Osteoblast (primary cell): ENCODE measurements at places on chromosomes 13 and 19. TPM values are rescaled to one million over a fixed set of nuclear protein-coding genes. Genes with fewer than 3 reads are reported as not detected.

GRCh38 chr13:52449331-52450011, 963 bp downstream of the VPS36 start:
- H3K27me3 ChIP-seq: no peaks in the 10 kb centered on the region
- H3K4me3 ChIP-seq: peak overlapping the region; percentile 82
- DNase-seq: peak; percentile 58
- H3K36me3 ChIP-seq: peaks cover 5% of the 10 kb centered on the region

- DNase-seq: no peak
- H3K4me1 ChIP-seq: no peaks in the 10 kb centered on the region
- H3K4me3 ChIP-seq: no peak overlapping the region
- no peaks in the 10 kb centered on the region for H3K36me3 ChIP-seq
- no peak overlapping the region for H3K27ac ChIP-seq
- peaks cover 27% of the 10 kb centered on the region for H3K27me3 ChIP-seq
Observed at GRCh38 chr13:113044391-113045114, 61.0 kb upstream of the F7 start.

MYPOP gene
- total RNA-seq: 2.1 and 3.3 TPM in 2 replicates

CCDC70 gene
- not detected in 2 replicates for total RNA-seq

DNA sequence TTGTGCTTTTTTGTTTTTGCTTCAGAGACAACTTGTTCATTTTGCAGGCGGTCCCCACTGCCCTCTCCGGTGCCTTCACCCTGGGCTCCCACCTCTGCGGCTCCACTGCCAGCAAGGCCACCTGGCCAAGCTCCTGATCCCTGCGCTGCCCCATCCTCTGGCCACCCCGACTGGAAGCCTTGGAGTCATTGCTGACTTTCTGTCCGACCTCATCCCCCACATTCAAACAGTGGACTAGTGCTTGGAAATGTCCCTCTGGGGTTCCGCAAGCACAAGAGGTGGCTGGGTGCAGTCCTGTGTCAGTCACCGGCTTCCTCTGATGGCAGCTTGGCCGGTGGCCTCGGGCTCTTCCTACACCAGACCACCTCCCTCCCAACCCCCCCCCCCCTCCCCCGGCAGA, 17.0 kb downstream of the IL17D start:
- H3K36me3 ChIP-seq: no peaks in the 10 kb centered on the region
- no peaks in the 10 kb centered on the region for H3K27me3 ChIP-seq
- H3K4me3 ChIP-seq: no peak overlapping the region

- H3K27me3 ChIP-seq: no peaks in the 10 kb centered on the region
- H3K4me3 ChIP-seq: no peak overlapping the region
- H3K27ac ChIP-seq: no peak overlapping the region
- DNase-seq: no peak
Observed at GRCh38 chr19:11620553-11620952, 23.3 kb downstream of the ZNF627 start.

DNA sequence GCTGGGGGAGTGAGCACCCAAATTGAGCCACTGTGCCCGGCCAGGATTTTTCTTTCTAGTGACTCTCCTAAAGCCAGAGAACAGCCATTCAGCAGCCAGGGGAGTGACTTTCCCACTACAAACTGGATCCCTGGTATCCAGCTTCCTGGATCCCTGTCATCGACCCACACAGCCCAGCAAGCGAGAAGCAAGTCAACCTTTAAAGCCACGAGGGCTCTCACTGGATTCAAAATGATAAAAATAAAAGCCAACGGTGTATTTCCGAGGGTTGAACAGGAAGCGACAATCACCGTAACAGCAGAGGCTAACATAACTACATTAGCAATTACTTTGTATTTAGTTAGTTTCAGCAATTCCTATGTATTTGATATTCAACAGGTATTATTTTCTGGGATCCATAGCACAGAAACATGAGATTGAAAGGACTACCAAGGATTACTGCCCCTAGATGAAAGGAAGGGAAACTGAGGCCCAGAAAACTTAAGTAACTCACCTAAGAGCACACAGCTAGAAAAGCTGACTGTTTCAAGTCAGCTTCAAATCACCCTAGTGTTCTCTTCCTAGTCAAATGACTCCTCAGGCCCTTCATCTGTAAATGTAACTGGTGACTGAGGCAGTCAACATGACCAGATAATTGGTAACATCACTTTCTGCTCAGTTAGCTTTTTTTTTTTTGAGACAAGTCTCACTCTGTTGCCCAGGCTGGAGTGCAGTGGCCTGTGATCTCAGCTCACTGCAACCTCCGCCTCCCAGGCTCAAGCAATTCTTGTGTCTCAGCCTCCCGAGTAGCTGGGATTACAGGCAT, 2.7 kb downstream of the RFX1 start:
- peak overlapping the region; percentile 36 for H3K27ac ChIP-seq
- no peaks in the 10 kb centered on the region for H3K36me3 ChIP-seq
- H3K4me3 ChIP-seq: no peak overlapping the region
- peak; percentile 47 for DNase-seq
- H3K4me1 ChIP-seq: peaks cover 23% of the 10 kb centered on the region

DNA sequence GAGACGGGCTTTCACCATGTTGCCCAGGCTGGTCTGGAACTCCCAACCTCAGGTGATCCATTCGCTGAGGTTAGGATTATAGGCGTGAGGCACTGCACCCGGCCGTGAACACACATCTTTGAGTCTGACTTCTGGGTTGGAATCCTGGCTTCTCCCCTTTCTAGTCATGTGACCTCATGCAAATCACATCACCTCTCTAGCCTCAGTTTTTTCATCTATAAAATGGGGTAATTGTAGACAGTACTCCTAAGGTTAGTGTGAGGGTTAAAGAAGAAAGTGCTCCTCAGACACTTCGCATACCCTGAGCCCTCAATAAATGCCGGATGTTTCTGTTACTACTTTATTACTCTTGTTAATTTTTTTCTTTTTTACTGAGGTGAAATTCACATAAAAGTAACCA, 55.4 kb downstream of the KCNC3 start:
- no peak for DNase-seq
- H3K4me1 ChIP-seq: no peaks in the 10 kb centered on the region
- no peak overlapping the region for H3K4me3 ChIP-seq
- H3K36me3 ChIP-seq: no peaks in the 10 kb centered on the region

KLF1 gene
- total RNA-seq: not detected in 2 replicates

- no peak overlapping the region for H3K4me3 ChIP-seq
- H3K36me3 ChIP-seq: no peaks in the 10 kb centered on the region
- DNase-seq: no peak
- H3K4me1 ChIP-seq: no peaks in the 10 kb centered on the region
Observed at GRCh38 chr13:65057986-65058385, 2172.2 kb downstream of the PCDH9 start.

KCNN4 gene
- 6.5 and 7.2 TPM in 2 replicates for total RNA-seq

DNA sequence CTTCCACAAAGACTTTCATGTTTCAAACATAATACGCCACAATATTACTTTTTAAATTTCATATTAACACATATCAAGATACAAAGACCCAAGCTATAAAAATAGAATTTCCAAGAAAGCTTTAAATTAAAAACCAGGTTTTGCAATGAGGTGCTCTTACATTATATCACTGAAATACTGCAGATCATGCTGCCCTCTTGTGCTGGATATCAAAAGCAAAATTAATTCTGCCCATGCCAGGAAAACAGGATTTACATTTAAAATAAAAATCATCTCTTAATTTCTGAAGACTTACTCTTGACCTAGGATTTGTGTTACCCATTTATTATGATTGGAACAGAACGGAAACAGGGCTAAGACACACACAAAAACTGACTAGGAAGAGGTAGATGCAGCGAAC, 145.0 kb downstream of the ABCC4 start:
- no peaks in the 10 kb centered on the region for H3K36me3 ChIP-seq
- H3K27ac ChIP-seq: no peak overlapping the region
- no peak overlapping the region for H3K4me3 ChIP-seq

RAB20 gene
- total RNA-seq: 3.6 and 3.8 TPM in 2 replicates

DNA sequence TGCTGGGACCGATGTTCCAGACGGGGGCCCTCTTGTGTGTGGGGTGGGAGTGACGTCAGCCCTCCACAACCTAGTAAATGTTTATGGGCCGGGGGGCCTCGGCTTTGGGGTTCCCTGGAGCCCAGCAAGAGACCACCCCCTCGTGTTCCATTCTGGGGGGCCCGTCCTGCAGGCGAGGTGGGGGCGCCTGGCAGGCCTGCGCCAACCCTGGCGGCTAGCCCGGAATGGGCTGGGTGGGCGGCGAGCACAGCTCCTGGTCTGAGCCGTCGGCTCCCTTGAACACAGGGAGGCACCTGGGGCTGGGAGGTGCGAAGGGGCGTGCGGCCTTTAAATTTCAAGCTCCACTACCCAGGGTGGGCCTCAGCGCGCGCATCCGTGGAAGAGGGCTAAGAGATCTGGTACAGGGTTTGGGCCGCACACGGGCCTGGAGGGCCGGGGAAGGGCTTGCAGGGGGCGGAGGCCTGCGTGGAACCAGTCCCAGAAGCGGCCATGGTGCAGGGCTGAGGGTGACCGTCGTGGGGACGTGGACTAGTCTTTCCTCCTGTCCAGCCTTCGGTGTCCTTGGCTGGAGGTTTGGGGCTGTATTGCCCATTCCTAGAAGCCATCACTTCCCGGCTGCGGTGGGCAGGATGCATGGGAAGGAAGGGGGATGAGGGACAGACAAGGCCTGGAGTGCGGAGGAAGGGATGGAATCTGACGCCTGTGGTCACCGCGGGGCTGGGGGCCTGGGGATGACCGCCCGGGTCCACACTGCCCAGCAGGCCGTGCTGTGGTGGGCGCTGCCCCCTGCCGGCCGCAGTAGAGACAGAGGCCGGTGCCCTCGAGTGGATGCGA, 11.4 kb downstream of the NDUFA11 start:
- H3K27ac ChIP-seq: no peak overlapping the region
- peaks cover 4% of the 10 kb centered on the region for H3K4me1 ChIP-seq
- H3K4me3 ChIP-seq: no peak overlapping the region
- peak; percentile 94 for DNase-seq
